ENCODE measurements at places on chromosomes 13 and 19. TPM values are rescaled to one million over a fixed set of nuclear protein-coding genes. Genes with fewer than 3 reads are reported as not detected.

GRCh38 chr13:45119469-45119990 is 780 bp upstream of the GTF2F2 start:
- no peak for DNase-seq
- peak overlapping the region; percentile 71 for H3K4me3 ChIP-seq
- H3K4me1 ChIP-seq: no peaks in the 10 kb centered on the region
- H3K27me3 ChIP-seq: no peaks in the 10 kb centered on the region
- no peaks in the 10 kb centered on the region for H3K36me3 ChIP-seq

DNA sequence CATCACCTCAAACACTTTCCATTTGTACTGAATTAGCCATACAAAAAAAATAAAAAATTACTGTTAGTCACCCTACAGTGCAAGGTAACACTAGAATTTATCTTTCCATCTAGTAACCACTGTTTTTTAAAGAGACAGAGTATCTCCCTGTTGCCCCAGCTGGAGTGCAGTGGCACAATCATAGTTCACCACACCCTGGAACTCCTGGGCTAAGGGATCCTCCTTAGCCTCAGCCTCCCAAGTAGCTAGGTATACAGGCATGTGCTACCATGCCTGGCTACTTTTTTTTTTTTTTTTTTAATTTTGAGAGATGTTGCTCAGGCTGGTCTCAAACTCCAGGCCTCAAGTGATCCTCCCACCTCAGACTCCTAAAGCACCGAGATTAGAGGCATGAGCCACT is 17.9 kb downstream of the ANKRD10 start:
- no peaks in the 10 kb centered on the region for H3K27me3 ChIP-seq
- DNase-seq: no peak
- no peak overlapping the region for H3K27ac ChIP-seq
- H3K36me3 ChIP-seq: peaks cover 22% of the 10 kb centered on the region
- H3K4me1 ChIP-seq: no peaks in the 10 kb centered on the region
- H3K4me3 ChIP-seq: no peak overlapping the region

The KIR2DL4 gene
- total RNA-seq: not detected

GRCh38 chr19:58294743-58295374 is 10.3 kb upstream of the ERVK3-1 start:
- no peak for DNase-seq
- peaks cover 98% of the 10 kb centered on the region for H3K36me3 ChIP-seq
- no peak overlapping the region for H3K4me3 ChIP-seq

- H3K4me1 ChIP-seq: no peaks in the 10 kb centered on the region
- H3K27me3 ChIP-seq: no peaks in the 10 kb centered on the region
- no peak overlapping the region for H3K4me3 ChIP-seq
- H3K27ac ChIP-seq: no peak overlapping the region
Observed at GRCh38 chr19:33248954-33249613, 23.4 kb upstream of the SLC7A10 start.

DNA sequence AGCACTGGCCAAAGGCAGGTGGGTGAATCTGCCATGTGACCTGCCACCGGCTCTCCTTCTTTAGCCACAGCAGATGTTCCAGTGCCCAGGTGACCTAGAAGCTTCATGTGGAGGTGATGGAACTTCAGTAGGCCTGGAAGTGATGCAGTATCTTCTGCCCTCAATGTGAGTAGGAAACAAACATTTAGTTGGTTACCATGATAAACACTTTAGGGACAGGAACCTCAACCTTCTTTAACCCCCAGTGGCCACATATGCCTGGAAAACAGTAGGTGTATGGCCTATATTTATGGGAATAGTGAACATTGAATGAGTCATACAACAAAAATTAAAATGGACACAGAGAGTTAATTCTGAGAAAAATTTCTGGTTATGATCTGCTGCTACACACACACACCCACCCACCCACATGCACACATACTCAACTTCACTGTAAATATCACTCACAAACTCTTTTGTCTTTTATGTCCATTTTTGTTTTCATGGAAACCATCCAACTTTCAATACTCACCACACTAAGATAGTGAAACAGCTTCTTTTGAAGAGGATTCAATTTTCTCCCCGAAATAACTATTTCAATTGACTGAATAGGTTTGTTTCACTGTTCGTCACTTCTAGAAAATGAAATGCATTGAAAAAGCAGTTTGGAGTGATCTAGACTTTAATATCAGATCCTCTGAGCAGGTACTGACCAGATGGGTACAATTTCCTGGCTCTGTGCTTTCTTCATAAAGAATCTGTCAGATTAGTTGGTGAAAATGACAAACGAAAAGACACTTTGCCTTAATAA is 97.3 kb downstream of the STARD13 start:
- peaks cover 28% of the 10 kb centered on the region for H3K4me1 ChIP-seq
- no peaks in the 10 kb centered on the region for H3K36me3 ChIP-seq
- no peak overlapping the region for H3K4me3 ChIP-seq

GRCh38 chr13:112951674-112952371 is 17.2 kb upstream of the MCF2L start:
- no peaks in the 10 kb centered on the region for H3K4me1 ChIP-seq
- no peak overlapping the region for H3K27ac ChIP-seq
- DNase-seq: no peak
- no peaks in the 10 kb centered on the region for H3K36me3 ChIP-seq

The ZIC5 gene
- not detected for total RNA-seq

GRCh38 chr13:45468635-45469034 is 3.9 kb downstream of the COG3 start:
- no peak overlapping the region for H3K4me3 ChIP-seq
- H3K36me3 ChIP-seq: no peaks in the 10 kb centered on the region
- H3K4me1 ChIP-seq: peaks cover 3% of the 10 kb centered on the region
- DNase-seq: no peak
- no peaks in the 10 kb centered on the region for H3K27me3 ChIP-seq

The FBXW9 gene
- total RNA-seq: 7.6 TPM

DNA sequence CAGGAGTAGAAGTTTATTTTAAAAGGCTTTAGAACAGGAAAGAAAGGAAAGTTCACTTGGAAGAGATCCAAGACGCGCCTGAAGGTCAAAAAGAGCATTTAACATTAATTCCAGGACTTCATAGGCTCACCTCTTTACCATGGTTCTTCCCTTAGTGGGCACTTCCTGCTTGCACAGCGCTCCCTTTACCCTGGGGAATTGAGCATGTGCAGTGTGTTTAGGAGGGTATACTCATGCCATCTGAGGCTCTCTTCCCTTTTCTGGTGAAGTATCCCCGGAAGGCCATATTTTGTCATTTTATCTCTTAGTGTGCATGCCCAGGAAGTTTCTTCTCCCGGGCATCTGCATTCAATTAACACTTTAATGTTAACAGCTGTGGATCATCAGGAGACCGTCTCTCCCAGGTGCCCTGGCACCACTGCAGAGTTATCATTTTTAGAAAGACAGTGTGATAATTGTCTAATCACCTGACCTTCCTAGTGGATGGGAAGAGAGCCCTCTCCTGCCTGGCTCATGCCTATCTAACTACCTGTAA is 66.1 kb upstream of the ABCC4 start:
- H3K27me3 ChIP-seq: no peaks in the 10 kb centered on the region
- H3K27ac ChIP-seq: no peak overlapping the region
- no peaks in the 10 kb centered on the region for H3K36me3 ChIP-seq

GRCh38 chr13:76286178-76286577 is 600.0 kb downstream of the KCTD12 start:
- peak overlapping the region; percentile 53 for H3K27ac ChIP-seq
- H3K36me3 ChIP-seq: no peaks in the 10 kb centered on the region
- no peak for DNase-seq
- no peaks in the 10 kb centered on the region for H3K27me3 ChIP-seq
- H3K4me3 ChIP-seq: no peak overlapping the region

DNA sequence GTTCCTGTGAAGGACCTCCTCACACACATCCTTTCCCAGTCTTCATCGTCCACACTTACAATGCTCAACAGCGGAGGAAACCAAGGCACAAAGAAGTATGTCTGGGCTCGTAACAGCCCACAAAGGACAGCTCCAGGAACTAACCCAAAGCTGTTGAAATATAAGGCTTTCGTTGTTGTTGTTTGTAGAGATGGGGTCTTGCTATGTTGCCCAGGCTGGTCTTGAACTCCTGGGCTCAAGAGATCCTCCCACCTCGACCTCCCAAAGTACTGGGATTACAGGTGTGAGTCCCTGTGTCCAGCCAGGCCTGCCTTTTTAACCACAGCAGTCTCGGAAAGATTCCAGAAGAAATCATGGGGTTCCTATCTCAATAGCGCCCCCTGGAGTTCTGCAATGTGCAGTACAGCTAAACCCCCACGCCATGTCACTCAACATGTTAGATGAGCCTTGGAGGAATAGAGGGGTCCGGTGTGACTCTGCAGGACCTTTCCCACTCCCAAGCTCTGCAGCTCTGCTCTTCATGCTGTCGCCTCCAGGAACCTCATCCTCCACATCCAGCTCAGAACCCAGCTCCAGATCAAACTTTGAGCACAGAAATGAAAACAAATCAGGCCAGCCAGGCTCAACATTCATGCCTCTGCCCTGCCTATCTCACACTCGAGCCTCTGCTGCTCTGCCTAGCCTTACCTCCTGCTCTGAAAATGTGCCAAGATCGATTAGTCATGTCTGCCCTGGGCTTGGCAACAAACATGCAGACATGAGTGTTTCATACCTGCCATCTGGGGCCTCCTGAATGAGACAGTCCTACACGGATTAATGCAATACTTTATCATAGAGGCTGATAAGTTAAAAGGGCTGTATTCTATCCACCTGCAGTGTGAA is 7.5 kb downstream of the PLA2G4C start:
- peaks cover 2% of the 10 kb centered on the region for H3K4me1 ChIP-seq
- H3K36me3 ChIP-seq: peaks cover 17% of the 10 kb centered on the region

The ZNF440 gene
- 1.1 TPM for total RNA-seq

DNA sequence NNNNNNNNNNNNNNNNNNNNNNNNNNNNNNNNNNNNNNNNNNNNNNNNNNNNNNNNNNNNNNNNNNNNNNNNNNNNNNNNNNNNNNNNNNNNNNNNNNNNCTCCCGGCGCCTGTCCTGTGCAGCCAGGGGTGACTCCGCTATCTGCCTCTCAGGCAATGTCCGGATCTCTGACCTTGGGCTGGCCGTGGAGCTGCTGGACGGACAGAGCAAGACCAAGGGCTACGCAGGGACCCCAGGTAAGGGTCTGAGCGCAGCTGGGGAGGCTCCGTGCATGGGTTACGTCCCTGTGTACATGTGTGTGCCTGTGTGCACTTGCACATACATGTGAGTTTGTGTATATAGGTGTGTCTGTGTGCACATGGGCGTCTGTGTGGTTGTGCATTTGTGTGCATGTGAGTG is 36.1 kb upstream of the TMEM255B start:
- no peak for DNase-seq
- H3K4me3 ChIP-seq: no peak overlapping the region
- no peak overlapping the region for H3K27ac ChIP-seq
- H3K27me3 ChIP-seq: no peaks in the 10 kb centered on the region

The ZNF541 gene
- not detected for total RNA-seq

The S1PR2 gene
- 24.3 TPM for total RNA-seq

- no peaks in the 10 kb centered on the region for H3K27me3 ChIP-seq
- no peak for DNase-seq
- peaks cover 50% of the 10 kb centered on the region for H3K36me3 ChIP-seq
- H3K27ac ChIP-seq: no peak overlapping the region
Observed at GRCh38 chr19:4089400-4089908, 22.8 kb upstream of the ZBTB7A start.

GRCh38 chr19:16316506-16316882 is 8.1 kb upstream of the KLF2 start:
- H3K4me1 ChIP-seq: peaks cover 33% of the 10 kb centered on the region
- no peaks in the 10 kb centered on the region for H3K27me3 ChIP-seq
- H3K4me3 ChIP-seq: no peak overlapping the region
- H3K27ac ChIP-seq: peak overlapping the region; percentile 83
- no peak for DNase-seq

DNA sequence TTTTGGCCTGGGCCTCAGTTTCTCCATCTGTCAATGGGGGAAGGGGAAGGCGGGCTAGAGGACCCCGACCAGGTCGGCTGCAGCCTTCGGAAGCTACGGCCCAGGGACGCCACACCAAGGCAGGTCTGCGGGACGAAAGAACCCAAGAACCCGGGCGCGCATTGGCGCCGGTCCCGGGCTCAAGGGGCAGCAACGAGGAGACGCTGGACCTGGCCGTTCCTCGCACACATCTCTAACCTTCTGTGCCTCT is 739 bp upstream of the ILF3 start:
- H3K27ac ChIP-seq: peak overlapping the region; percentile 100
- H3K4me1 ChIP-seq: no peaks in the 10 kb centered on the region
- DNase-seq: no peak

- H3K4me3 ChIP-seq: peak overlapping the region; percentile 88
- no peak for DNase-seq
- H3K27me3 ChIP-seq: no peaks in the 10 kb centered on the region
Observed at GRCh38 chr19:47229676-47230053, 1.3 kb downstream of the BBC3 start.

DNA sequence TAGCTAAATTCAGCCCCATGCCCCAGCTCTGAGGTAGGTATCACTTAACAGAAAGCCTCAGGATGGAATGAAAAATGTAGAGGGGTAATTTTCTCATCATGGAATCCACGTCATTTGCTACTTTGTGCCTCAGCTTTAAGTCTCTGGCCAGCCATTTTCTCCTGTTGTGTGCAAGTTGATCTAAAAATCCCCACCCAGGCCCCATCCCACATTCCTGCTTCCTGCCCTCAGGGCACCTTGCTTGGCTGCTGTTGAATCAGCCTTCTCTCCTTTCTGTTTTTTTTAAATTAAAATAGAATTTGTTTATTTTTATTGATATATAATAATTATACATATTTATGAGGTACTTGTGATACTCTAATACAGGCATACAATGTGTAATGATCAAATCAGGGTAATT is 179.9 kb upstream of the TSHZ3 start:
- no peaks in the 10 kb centered on the region for H3K4me1 ChIP-seq
- H3K27ac ChIP-seq: no peak overlapping the region
- no peaks in the 10 kb centered on the region for H3K27me3 ChIP-seq
- no peaks in the 10 kb centered on the region for H3K36me3 ChIP-seq

DNA sequence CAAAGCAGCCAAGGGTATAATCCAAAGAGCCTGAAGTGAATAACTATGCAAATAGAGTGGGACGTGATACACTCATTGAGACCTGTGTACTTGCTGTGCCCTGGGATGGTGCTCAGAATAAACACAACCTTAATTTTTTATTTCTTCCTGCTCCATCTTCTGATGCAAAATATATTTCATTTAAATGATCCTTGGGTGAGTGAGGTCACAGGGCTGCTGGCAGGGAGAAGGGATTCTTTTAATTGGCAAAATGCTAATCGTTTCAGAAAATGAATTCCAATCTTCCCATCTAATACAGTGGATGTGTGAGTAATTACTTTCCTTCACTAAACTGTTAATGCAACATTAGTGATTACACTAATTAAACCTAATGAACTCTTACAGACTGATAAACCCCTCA is 63.5 kb downstream of the SIAH3 start:
- no peak for DNase-seq
- H3K27ac ChIP-seq: no peak overlapping the region
- no peaks in the 10 kb centered on the region for H3K27me3 ChIP-seq
- H3K4me3 ChIP-seq: no peak overlapping the region
- no peaks in the 10 kb centered on the region for H3K36me3 ChIP-seq

DNA sequence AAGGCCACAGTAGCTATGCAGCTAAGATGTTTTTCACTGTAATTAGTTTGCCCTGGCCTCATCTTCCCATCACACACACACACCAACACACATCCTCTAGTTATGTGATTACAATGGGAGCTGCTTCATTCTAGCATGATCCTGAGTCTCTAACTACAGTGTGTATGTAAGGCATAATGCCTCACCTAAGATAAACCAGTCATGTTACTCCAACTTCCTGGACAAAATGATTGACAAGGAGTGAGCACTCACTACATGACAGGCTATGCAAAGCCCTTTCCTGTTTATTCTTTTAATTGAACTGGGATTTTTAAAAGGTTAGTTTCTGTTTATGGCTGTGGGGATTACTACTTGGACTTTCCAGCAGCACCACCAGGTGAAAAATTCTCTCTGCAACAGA is 400.8 kb upstream of the ATXN8OS start:
- H3K36me3 ChIP-seq: no peaks in the 10 kb centered on the region
- H3K27ac ChIP-seq: no peak overlapping the region
- no peak overlapping the region for H3K4me3 ChIP-seq
- H3K4me1 ChIP-seq: no peaks in the 10 kb centered on the region
